Stimulated activated CD8-positive, alpha-beta memory T cell treated with anti-CD3 and anti-CD28 coated beads, Interleukin-4, amount 100 ng/mL, for 1 hour (primary cell): ENCODE measurements at places on chromosomes 16 and 17.

DNA sequence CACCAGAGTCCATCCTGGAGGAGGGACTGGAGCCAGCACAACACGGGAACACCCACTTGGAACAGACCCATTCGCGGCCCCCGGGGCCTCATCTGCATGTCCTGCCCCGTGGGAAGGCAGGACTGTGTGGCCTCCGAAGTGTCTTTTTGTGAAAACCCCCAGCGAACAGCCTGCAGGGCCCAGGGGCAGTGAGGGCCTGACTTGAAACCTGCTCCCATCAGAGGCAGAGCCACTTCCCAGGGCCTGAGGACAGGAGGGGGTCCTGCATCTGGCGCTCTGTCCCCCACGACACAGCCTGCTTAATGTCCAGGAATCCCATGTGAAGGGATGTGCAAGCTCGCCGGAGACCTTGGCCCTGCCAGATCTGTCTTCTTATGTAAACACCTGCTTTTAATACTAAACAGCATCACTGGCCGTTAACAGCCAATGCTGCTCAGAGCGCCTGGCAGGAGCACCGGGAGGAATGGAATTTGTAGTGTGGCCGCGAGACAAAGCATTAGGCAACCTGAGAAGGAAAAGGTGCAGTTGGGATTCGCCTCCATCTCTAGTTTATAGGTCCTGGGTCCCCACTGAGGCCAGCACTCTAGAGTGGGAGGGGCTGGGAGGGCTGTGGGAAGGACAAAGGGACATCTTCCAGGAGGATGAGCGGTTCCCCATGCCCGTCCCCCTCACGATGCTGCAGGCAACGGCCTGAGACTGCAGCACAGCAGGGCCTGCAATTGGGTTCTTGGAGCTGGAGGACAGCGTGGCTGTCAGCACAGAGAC is 9.6 kb upstream of the EVPL start:
- DNase-seq = no peak

DNA sequence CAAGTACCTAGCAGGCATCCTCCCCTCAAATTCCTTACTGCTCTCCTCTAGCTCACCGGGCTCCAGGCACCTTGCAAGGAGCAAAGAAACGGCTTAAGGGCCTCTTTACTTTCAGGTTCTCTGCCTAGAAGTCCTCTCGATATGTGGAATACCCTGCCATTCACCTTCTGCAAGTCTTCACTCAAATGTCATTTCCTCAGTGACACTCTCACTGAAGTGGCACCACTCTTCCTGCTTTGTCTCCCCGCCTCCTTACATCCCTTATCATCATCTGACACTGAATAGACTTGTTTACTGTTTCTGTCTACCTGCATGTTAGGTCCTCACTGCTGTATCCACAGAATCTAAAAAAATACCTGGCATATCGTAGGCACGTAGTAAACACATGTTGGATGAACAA is 947 bp downstream of the SLC7A6OS start:
- DNase-seq = no peak

DNA sequence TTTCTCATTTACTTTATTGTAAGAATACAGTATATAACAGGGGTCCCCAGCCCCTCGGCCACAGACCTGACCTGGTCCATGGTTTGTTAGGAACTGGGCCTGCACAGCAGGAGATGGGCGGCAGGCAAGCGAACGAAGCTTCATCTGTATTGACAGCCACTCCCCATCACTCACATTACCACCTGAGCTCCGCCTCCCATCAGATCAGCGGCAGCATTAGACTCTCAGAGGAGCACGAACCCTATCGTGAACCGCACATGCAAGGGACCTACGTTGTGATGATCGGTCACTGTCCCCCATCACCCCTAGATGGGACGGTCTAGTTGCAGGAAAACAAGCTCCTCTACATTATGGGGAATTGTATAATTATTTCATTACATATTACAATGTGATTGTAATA is 410.6 kb downstream of the SLC39A11 start:
- DNase-seq = no peak

GRCh38 chr17:73189417-73190099 is 3.3 kb upstream of the COG1 start:
- DNase-seq = no peak

- no peak for DNase-seq
Observed at GRCh38 chr16:56468800-56469199, 17.4 kb downstream of the OGFOD1 start.

GRCh38 chr16:11325404-11326083 is 19.7 kb upstream of the RMI2 start:
- DNase-seq = no peak

- DNase-seq = no peak
Observed at GRCh38 chr16:65075877-65076276, 46.0 kb downstream of the CDH11 start.

GRCh38 chr16:70522216-70523075 is 908 bp downstream of the COG4 start:
- no peak for DNase-seq

- no peak for DNase-seq
Observed at GRCh38 chr17:82569621-82570020, 50.1 kb downstream of the FOXK2 start.

DNA sequence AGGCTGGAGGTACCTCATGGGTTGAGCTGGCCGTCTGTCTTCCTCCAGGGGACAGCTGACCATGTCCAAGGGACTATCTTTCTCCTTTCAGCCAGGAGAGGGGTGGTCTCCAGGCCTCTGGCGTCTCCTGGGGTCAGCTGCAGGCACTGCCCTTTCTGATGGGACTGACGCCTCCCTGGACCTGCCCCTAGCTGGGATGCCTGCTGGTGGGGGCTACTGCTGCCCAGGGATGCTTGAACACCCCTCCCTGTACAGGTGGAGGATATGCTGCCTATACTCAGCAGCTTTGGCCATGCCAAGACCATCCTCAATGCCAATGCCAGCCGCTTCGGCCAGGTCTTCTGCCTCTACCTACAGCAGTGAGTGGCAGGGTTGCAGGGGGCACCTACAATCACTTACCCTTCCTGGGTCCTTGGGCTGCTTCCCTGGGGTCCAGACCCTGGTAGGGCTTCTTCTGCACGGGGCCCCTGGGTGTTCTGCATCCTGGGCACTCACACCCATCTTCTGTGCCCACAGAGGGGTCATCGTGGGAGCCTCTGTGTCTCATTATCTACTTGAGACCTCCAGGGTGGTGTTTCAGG is 4.2 kb downstream of the MYO15B start:
- DNase-seq = no peak

DNA sequence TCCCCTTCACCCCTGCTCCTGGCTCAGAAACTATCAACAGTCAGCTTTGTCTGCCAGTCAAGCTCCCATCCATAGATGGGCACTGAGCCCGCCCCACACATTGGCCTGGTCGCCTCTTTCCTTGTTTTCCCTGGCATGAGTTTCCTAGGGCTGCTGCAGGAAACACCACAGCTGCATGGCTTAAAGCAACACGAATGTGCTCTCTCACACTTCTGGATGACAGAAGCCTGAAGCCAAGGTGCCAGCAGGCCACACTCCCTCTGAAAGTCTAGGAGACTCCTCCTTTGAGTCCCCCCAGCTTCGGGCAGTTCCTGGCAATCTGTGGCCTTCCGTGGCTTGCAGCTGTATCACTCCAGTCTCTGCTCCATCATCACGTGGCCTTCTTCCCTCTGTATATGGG is 69.9 kb downstream of the TBC1D16 start:
- no peak for DNase-seq

GRCh38 chr17:44266402-44267164 is 1.4 kb downstream of the SLC4A1 start:
- no peak for DNase-seq

DNA sequence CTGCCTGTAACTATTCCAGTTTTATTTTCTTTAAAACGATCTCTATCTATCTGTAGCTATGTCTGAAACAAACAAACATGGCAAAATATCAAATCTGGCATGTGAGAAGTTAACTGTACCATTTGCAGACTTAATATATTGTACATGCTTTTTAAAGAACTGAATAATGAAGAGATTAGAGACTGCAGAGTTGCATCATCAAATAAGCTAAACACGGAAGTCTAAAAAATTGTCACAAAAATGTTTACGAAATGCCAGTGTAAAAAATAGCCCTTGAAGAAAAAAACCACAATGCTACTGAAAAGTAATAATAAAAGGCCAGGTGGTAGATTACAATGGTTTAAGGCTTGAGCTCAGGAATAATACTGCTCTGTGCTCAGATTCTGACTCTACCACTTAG is 43.1 kb downstream of the HS3ST3A1 start:
- no peak for DNase-seq

GRCh38 chr16:1913327-1914083 is 4.7 kb downstream of the HS3ST6 start:
- no peak for DNase-seq

DNA sequence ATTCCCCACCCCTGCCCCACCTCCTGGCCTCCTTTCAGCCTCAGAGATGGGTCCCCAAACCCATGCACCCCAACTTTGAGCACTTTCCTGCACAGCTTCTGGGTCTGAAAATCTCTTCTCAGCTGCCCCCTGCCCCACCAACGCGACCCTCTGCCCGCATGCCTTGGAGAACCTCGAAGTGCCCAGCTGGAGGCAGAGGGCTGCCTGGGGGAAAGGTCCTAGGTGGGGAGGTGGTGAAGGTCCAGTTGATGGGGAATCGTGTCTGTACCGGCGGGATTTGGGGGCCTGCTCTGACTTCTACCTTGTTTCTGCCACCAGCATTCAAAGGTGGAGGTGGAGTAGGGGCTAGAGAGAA is 1.3 kb downstream of the NKD1 start:
- no peak for DNase-seq

DNA sequence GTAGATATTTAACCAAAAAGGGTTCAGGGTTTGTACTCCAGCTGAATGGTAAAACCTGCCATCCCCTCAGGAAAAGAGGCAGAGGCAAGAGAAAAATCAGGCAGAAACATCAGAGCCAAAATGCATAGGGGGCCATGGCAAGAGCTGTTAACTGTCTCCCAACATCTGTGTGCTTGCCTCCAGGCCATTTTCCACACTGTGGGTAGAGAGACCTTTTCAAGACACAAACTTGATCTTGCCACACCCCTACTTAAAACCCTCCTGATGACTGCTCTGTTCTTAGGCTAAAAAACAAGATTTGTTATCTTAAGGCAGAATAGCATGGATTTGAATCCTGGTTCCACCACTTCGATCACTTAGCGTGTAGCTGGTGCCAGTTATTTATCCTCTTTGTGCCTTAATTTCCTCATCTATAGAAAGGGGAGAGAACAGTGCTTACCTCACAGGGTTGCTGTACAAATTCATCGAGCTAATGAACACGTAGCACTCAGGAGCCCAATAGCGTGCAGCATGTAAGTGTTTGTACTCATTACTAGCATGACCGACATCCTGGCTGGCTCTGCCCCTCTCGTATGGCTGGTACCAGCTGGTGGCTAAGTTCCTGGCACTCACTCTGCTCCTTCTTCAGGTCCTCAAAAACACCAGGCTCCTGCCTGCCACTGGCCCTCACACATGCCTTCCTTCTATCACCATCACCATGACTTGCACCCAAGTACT is 25.8 kb downstream of the STAT3 start:
- DNase-seq = no peak

DNA sequence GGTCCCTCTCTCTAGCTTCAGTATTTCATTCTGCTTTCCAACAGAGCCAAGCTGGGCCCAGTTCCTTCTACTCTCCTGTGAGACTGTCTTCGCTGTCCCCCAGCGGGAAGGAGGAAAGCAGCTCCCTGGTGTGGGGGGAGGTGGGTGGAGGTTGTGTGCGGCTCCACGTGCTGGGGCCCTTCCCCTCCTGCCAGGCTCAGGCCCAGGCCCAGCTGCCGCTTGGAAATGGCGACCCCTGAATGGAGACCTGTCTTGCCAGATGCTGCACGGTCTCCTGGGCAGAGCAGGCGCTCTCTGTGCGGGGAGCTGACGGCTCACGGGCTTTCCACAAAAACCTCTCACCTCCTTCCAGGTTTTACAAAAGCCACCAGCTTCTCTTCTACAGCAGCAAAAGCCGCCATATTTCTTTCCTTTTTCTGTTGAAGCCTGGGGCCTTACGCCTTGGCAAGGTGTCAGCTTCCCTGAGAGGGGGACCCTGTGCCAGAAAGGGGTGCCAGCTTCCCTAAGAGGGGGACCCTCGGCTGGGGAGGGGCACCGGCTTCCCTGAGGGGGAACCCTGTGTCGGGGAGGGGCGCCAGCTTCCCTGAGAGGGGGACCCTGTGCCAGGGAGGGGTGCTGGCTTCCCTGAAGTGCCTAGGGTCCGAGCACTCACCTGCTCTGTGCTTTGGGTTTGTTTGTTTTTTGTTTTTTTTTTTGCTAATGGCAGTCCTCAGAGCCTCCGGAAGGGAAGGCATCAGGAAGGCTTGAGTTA is 47.5 kb downstream of the ZNF778 start:
- DNase-seq = no peak

- no peak for DNase-seq
Observed at GRCh38 chr17:46136820-46137219, 56.4 kb downstream of the KANSL1 start.

DNA sequence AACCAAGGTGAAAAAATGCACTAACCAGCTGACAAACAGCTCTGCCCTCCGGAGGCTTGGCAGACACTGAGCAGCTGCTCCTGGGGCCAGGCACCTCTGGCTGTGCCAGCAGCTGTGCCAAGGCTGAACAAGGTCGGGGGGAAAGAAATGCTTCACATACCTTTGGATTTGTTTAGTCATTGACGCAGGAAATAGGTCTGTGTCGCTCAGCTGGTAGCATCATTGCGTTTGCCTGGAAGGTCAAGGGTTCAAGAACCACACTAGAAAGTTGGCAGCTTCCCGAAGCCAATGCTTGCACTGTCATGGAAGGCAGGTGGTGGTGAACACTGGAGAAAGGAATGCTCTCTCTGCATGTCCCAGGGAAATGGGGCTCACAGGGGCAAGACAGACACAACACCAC is 63.5 kb downstream of the PCTP start:
- no peak for DNase-seq

- no peak for DNase-seq
Observed at GRCh38 chr16:1182316-1182671, 29.4 kb downstream of the CACNA1H start.

DNA sequence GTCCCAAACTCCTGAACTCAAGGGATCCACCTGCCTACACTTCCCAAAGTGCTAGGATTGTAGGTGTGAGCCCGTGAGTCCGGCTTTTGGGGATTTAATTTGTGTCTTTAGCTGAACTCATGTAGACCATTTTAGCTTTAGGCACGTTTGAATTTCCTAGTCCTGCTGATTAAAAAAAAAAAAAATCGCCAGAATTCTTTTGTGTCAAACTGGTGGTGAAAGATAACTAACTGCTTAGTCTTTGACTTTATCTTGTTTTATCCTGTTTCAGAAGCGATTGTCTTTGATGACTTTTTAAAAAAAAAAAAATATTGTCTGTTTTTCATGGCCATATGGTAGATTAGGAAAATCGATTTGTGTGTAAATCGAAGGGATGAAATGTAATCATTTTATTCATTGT is 2.6 kb downstream of the RABEP1 start:
- DNase-seq = no peak
